CD4-positive, alpha-beta T cell treated with Interleukin-15 for 4 hours (primary cell): ENCODE measurements at places on chromosomes 6 and 20.
A peak's percentile ranks its signal among the peaks of the same experiment; 100 is the strongest.

DNA sequence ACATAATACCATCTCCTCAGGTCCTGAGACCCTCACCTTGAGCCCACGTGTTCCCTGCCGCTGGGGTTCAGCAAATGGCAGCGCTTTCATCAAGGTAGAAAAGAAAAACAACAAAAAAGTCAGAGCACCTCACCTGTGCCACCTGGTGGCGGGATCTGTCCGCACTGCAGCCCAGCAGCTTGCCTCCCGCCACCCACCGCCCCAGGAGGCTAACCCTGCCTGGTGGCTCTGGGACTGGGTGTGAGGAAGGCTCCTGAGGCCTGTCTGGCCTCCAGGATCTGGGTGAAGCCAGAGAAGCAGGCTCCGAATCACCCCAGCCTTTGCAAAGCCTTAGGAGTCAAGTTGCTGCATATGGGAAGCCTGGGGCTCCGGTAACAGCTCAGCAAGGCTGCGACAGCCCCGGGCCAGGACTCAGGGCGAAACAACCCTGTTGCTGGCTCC lies 270.8 kb downstream of the BMP7 start:
- no peak for DNase-seq

DNA sequence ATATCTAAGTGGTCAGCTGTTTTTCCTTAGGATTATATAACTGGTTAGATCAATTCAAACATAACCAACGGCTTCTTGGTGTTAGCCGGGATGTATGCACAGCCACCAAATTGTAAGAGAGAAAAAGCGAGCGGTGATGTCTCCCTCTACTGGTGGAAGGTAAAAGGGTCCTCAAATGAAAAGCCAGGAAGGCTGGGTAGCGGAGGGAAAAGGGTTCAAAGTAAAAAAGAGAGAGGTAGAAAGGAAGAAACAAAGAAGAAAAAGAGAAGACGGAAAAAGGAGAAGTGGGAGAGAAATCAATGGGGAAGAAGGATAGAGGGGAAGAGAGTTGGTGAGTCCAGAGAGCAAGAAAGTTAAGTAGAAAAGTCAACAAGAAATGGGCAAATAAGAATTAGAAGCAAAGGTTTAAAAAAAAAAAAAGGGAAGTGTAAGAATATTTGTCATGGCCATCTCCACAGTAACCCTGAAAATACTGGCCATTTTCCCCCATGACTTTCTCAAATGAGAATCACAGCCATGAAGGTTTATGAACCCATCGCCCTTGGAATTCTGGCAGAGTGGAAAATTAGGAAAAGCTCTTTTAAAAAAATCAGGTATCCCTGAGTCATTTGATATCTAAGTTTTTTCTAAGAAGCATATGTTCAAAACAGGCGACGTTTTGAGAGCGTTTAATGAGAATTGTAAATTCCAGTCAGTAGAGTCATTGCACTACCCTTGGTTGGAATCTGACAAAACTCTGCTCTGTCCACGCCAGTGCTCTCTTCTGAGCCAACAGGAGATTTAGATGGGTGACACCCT lies 155.6 kb upstream of the SNX9 start:
- DNase-seq = peak; percentile 62

DNA sequence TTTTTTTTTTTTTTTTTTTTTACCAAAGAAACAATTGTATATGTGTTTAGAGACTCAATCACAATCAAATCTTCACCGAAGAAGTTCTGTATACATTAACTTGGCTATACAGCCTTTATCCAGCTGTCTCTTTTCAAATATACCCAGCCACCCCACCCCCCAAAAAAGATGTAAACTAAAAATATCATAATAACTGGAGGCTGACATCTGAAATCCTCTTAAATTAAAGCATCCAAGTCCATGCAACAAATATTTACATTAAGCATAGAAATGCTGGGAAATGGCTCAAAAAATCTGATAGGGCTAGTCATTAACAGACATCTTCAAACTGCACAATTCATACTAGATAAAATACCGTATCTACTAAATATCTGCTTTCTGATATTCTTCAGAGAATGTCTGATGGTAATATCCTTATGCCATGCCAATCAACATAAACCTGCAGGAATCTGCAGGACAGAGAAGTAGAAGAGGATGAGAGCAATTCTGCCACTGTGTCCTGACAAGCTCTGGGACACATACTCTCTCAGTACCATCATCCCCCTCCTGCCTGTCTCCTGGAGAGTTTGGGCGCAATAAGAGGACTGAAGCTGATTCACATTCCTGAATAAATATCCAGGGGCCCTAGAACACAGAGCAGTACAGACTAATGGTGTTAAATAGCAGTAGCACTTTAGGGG lies 152.4 kb downstream of the KIF6 start:
- no peak for DNase-seq

DNA sequence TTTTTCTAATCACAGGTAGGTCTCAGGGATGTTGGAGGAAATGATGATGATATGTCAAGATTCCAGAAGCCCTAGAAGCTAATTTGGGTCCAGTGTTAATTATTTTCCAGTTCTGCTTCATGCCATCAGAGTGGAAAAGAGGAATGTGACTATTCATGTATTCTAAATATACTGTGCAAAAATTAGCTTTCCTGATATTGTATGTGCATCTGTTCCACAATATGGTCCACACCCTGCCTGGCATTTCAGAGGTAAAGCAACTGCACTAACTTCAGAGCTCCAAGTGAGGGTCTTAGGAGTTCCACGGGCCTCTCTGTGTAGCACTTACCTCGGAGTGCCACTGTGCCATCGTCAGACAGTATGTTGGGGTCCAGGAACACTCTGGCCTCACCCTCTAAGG lies 27.1 kb downstream of the PREP start:
- DNase-seq = no peak

DNA sequence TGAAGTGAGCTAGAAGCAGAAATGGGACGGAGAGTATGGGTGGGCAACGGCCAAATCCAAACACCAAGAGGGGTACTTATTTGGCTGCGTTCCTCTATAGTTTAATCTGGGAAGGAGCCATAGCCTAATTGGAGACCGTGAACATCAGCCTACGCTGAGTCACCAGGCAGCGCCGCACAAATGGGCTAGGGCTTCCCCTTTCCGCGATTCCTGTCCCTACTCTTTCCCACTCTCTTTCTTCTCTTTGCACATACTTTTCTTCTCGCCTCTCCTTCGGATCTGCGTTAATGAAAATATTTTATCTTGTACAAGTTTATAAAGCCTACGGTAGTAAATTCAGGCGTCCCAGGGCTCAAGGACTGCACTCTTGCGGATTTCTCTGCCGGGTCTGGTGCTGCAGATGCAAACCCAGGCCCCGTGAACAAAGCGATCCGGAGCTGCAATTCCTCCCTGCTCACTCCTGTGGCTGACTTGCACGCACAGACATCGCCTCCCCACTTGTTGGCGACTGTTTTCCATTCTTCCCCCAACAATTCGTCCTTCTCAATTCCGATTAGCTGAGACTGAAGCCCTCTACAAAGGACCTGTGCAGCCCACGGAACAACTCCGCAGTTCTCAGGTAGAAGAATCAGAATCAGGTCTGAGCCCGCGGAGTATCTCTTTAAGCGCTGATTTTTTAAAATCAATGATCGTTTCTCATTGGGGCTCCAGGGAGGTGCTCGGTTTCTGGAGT lies 4.2 kb upstream of the TBX18 start:
- no peak for DNase-seq

- no peak for DNase-seq
Measured at GRCh38 chr6:43476746-43477145, 624 bp upstream of the TJAP1 start.

- DNase-seq = no peak
Measured at GRCh38 chr6:168331058-168331457, 11.5 kb upstream of the DACT2 start.
